Tibial nerve (tissue), 4 donors: ENCODE measurements at places on chromosomes 1 and 21. TPM values are rescaled to one million over a fixed set of nuclear protein-coding genes. Genes with fewer than 3 reads are reported as not detected.

The RBBP5 gene
- total RNA-seq, result 15.9 TPM

GRCh38 chr1:115677182-115677555 is 35.4 kb downstream of the VANGL1 start:
- H3K4me1 ChIP-seq, result no peaks in the 10 kb centered on the region
- H3K4me3 ChIP-seq, result no peak overlapping the region
- peaks cover 5% of the 10 kb centered on the region for H3K36me3 ChIP-seq
- DNase-seq, result no peak
- no peaks in the 10 kb centered on the region for H3K27me3 ChIP-seq

GRCh38 chr1:93237021-93237420 is 56.5 kb downstream of the CCDC18 start:
- DNase-seq, result no peak
- no peaks in the 10 kb centered on the region for H3K4me1 ChIP-seq
- H3K36me3 ChIP-seq, result no peaks in the 10 kb centered on the region
- no peak overlapping the region for H3K27ac ChIP-seq
- no peaks in the 10 kb centered on the region for H3K27me3 ChIP-seq
- no peak overlapping the region for H3K4me3 ChIP-seq

The E2F2 gene
- total RNA-seq, result 0.30 TPM

DNA sequence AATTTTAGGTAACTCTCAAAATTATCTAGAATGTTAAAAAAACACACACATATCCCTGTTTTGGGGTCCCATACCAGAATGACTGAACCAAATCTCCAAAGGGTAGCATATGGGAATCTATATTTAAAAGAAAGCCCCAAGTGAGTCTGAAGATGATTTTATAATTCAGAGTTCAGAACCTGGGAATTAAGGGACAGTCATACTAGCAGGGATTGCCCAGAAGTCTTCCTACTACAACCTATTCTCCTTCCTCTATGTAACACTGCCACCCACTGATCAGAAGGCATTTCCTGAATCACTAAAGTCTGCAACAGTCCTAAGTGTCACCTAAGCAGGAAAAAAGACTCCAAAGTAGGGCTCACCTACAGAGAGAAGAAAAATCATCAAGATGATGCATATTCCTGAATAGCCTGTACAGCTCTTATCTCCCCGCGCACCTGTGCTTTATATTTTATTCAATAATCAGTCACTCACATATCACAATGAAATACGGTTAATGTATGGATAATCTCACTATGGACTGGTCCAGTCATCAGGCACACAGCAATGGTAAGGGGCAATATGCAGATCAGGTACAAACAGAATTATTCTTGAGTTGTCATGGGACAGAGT is 4.9 kb downstream of the RGS1 start:
- no peaks in the 10 kb centered on the region for H3K4me1 ChIP-seq
- peak; percentile 52 for DNase-seq
- no peaks in the 10 kb centered on the region for H3K27me3 ChIP-seq
- H3K4me3 ChIP-seq, result no peak overlapping the region
- H3K27ac ChIP-seq, result no peak overlapping the region

The ERO1B gene
- total RNA-seq, result 12.9 TPM

GRCh38 chr1:121443001-121443540 is 258.3 kb downstream of the SRGAP2C start:
- no peaks in the 10 kb centered on the region for H3K27me3 ChIP-seq
- DNase-seq, result no peak
- H3K36me3 ChIP-seq, result no peaks in the 10 kb centered on the region
- H3K27ac ChIP-seq, result no peak overlapping the region
- no peaks in the 10 kb centered on the region for H3K4me1 ChIP-seq

DNA sequence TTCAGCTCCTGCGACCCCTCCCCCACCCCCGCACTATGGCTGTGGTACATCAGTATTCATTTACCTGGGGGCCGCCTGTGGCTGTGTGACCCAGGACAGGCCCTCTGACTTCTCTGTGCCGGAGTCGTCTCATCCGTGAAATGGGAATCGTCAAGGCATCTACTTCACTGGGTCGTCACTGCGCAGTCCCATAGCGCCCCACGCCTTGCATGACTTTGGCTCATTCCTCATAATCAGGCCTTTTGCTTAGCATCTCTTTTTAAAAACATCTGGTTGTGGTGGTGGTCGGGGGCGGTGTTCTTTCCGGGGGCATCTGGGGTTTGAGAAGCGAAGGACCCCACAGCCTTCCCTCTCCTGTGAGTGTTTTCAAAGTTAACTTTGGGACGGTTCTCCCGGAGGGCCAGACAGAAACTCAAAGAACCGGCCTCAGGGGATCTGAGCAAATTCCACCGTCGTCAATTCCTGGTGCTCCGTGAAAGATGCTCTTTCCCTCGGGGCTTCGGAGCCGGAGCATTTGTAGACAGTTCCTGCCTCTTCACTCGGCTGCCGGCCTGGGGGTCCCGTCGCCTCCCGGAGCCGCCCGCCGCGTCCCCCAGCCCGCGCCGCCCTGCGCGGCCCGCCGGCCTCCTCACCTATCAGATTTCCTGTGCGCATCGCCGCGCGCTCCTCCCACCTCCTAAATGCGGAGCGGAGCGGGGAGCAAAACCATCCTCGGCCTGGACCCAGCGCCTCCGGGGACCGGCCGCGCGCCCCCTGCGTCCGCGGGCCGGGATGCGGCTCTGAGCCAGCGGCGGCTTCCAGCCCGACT is at the start of gene B3GALT5:
TSS of gene B3GALT5 (plus strand) at position 708 of the 808 bp plus-strand sequence. CDS start 47,620 bp downstream, outside the sequence.
- H3K36me3 ChIP-seq, result no peaks in the 10 kb centered on the region
- DNase-seq, result no peak
- no peaks in the 10 kb centered on the region for H3K4me1 ChIP-seq
- H3K27ac ChIP-seq, result no peak within 1 kb of the TSS

DNA sequence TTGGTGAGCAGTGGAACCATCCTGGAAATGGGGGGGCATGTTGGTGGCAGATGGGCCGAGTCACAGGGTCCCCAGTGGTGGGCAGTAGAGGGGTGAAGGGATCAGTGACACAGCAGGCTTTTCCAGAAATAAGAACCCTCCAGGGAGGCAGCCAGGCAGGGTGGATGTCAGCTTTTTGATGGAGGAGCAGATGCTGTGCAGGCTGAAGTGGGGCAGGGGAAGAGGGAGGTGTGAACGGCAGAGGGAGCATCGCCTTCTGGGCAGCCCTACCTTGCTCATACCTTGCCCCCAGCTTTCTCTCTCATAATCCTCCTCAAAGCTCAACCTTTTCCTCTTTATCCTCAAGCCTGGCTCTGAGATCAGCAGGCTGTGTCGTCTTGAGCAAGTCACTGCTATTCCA is 131.8 kb upstream of the IPO9 start:
- no peaks in the 10 kb centered on the region for H3K27me3 ChIP-seq
- DNase-seq, result no peak
- no peak overlapping the region for H3K27ac ChIP-seq
- no peaks in the 10 kb centered on the region for H3K4me1 ChIP-seq
- H3K4me3 ChIP-seq, result no peak overlapping the region

- no peak overlapping the region for H3K4me3 ChIP-seq
- H3K4me1 ChIP-seq, result no peaks in the 10 kb centered on the region
- H3K27ac ChIP-seq, result no peak overlapping the region
- no peak for DNase-seq
Measured at GRCh38 chr1:46333300-46334029, 7.1 kb upstream of the NSUN4 start.

The ALX3 gene
- not detected for total RNA-seq

DNA sequence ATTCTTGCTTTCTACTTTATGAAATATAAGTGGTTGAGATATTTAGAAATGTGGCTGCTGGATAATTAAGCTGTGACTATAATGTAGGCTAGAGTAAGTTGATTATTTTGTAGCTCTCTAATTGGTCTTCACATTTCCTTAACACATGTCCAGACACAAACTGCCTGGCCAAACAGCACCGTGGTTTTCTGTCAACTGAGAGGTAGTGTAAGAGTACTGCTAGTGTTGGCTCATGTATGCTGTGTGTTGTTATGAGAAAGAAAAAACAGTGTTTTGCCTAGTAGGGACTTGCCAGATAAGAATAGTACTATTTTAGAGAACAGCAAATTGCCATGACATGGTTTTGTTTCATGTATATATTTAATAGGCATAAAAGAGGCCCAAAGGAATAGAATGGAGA is 37.1 kb downstream of the TMED5 start:
- H3K4me3 ChIP-seq, result no peak overlapping the region
- no peaks in the 10 kb centered on the region for H3K36me3 ChIP-seq
- no peak overlapping the region for H3K27ac ChIP-seq
- peaks cover 5% of the 10 kb centered on the region for H3K4me1 ChIP-seq

The RIMS3 gene
- 3.9 TPM for total RNA-seq

DNA sequence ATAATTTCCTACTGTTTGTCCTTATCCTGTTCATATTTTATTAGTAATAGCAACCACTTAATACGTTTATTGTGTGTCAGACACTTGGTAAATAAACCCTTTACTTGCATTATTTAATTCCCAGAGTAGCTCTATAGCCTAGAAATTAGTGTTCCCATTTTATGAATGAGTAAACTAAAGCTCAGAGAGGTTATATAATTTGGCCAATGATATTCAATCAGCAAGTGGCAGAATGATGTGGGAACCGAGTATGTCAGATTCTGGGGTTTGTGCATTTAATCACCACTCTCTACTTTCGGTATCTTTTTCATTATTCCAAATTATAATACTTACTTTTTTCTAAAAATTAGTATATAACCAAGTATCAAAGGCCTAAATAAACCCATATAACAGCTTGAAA is 6.6 kb upstream of the ARPC5 start:
- no peak overlapping the region for H3K4me3 ChIP-seq
- DNase-seq, result no peak
- H3K27me3 ChIP-seq, result no peaks in the 10 kb centered on the region
- H3K36me3 ChIP-seq, result no peaks in the 10 kb centered on the region

GRCh38 chr1:30777904-30778153 is 20.3 kb upstream of the LAPTM5 start:
- H3K36me3 ChIP-seq, result no peaks in the 10 kb centered on the region
- no peak overlapping the region for H3K27ac ChIP-seq
- no peaks in the 10 kb centered on the region for H3K27me3 ChIP-seq
- H3K4me3 ChIP-seq, result no peak overlapping the region

The FBLIM1 gene
- 42.3 TPM for total RNA-seq

The TMOD4 gene
- total RNA-seq, result 4.8 TPM

The KCNN3 gene
- total RNA-seq, result 0.21 TPM

GRCh38 chr21:15007716-15008296 is 57.0 kb downstream of the NRIP1 start:
- H3K27ac ChIP-seq, result no peak overlapping the region
- DNase-seq, result no peak
- no peak overlapping the region for H3K4me3 ChIP-seq
- H3K36me3 ChIP-seq, result peaks cover 17% of the 10 kb centered on the region
- no peaks in the 10 kb centered on the region for H3K27me3 ChIP-seq

DNA sequence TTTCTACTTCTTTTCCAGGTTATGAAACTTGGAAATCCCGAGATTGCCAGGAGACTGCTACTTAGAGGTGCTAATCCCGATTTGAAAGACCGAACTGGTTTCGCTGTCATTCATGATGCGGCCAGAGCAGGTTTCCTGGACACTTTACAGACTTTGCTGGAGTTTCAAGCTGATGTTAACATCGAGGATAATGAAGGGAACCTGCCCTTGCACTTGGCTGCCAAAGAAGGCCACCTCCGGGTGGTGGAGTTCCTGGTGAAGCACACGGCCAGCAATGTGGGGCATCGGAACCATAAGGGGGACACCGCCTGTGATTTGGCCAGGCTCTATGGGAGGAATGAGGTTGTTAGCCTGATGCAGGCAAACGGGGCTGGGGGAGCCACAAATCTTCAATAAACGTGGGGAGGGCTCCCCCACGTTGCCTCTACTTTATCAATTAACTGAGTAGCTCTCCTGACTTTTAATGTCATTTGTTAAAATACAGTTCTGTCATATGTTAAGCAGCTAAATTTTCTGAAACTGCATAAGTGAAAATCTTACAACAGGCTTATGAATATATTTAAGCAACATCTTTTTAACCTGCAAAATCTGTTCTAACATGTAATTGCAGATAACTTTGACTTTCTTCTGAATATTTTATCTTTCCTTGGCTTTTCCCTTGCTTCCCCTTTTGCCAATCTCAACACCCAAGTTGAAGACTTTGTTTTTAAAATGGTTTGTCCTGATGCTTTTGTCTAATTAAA is 4.0 kb downstream of the CDKN2C start:
- H3K27me3 ChIP-seq, result peaks cover 7% of the 10 kb centered on the region
- peak overlapping the region; percentile 33 for H3K27ac ChIP-seq
- DNase-seq, result no peak
- H3K36me3 ChIP-seq, result no peaks in the 10 kb centered on the region
- no peaks in the 10 kb centered on the region for H3K4me1 ChIP-seq

GRCh38 chr1:5311634-5312292 is 657.4 kb downstream of the AJAP1 start:
- H3K27me3 ChIP-seq, result no peaks in the 10 kb centered on the region
- no peak overlapping the region for H3K27ac ChIP-seq
- no peak overlapping the region for H3K4me3 ChIP-seq
- no peaks in the 10 kb centered on the region for H3K4me1 ChIP-seq
- DNase-seq, result no peak
- no peaks in the 10 kb centered on the region for H3K36me3 ChIP-seq

DNA sequence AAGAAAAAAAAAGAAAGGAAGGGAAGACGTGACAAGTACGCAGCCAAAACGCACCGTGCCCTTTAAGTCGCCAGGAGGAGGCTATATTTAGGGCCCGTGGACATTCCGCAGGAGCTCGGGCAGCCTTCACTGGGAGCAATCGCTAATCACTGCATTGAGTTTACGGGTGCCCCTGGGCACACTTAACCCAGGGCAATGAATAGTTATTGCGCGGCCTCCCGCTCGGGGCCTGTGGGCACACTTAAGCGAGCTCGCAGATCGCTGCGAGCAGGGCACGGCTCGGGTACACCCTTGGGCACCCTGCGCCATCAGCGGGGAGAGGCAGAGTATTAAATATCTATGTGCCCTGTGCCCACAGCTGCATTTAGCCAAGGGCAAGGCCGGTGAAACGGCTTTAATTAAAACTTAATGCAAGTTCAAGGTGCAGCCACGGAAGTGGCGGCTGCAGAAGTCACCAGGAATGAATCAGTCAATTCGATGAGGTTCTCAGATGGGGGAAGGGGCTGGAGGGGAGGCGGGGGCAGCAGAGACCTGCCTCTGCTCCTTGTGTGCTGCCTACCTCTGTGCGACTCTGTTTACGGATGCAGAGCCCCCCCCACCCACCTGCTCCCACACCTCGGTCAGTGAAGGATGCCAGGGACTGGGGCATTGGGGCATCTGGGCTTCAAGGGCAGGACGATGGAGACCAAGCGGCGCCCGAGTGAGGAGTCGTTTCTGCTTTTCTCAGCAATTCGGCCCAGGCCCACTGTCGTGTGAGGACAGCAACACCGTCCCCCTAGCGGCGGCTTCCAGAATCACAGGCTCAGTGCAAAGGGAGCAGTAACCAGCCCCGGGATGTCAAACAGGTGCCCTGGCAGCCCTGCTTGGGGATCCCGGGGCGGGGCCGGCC is 51.8 kb upstream of the TARDBP start:
- H3K4me1 ChIP-seq, result no peaks in the 10 kb centered on the region
- DNase-seq, result peak; percentile 81
- no peak overlapping the region for H3K4me3 ChIP-seq
- H3K36me3 ChIP-seq, result no peaks in the 10 kb centered on the region
- H3K27ac ChIP-seq, result no peak overlapping the region
- H3K27me3 ChIP-seq, result no peaks in the 10 kb centered on the region

DNA sequence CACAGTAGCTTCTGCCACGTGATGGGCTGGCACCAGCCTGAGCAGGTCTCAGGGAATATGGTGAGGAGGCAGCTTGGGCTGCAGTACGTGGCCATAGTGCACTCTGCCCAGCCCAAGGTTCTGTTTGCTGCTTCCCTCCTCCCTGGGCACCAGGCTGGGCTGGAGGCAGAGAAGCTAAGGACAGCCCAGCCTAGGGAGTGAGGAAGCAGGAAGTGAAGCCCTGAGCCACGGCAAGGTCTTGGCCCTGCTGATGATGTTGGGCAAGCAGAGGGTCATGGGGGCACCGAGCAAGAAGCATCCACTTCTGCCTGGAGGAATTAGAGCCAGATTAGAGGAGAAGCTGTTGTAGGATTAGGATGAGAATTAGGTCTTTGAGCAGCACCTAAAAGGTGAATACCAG is 326.7 kb upstream of the VAMP3 start:
- no peaks in the 10 kb centered on the region for H3K36me3 ChIP-seq
- DNase-seq, result no peak
- no peak overlapping the region for H3K4me3 ChIP-seq
- no peaks in the 10 kb centered on the region for H3K4me1 ChIP-seq

The KCNE1 gene
- total RNA-seq, result 2.2 TPM
